ENCODE measurements at places on chromosomes 5 and 9.

GRCh38 chr9:112168197-112168596, 6.9 kb downstream of the SUSD1 start:
- no peak for DNase-seq

GRCh38 chr9:134406366-134407120, 80.3 kb downstream of the RXRA start:
- no peak for DNase-seq

GRCh38 chr9:94697972-94698581, 28.4 kb upstream of the AOPEP start:
- DNase-seq = no peak

DNA sequence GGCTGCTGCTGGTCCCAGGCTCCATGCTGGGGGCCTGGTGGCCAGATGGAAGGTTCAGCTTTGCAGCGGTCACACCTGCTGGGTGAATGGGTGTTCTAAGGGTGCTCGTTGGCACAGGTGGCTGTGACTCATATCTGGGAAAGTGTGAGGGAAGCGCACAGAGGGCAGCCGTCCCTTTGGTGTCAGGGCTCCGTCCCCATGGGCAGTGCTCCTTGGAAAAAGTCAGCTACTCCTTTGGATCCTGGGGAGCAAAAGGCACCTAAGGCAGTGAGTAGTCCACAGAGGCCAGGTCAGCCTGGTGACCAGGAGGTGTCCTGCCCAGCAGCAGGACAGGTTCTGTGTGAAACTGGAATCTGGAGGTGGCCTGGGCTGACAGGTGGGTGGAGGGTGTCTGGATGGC, 18.4 kb upstream of the GBGT1 start:
- DNase-seq = no peak

GRCh38 chr5:33227247-33227646, 213.5 kb upstream of the TARS1 start:
- no peak for DNase-seq

DNA sequence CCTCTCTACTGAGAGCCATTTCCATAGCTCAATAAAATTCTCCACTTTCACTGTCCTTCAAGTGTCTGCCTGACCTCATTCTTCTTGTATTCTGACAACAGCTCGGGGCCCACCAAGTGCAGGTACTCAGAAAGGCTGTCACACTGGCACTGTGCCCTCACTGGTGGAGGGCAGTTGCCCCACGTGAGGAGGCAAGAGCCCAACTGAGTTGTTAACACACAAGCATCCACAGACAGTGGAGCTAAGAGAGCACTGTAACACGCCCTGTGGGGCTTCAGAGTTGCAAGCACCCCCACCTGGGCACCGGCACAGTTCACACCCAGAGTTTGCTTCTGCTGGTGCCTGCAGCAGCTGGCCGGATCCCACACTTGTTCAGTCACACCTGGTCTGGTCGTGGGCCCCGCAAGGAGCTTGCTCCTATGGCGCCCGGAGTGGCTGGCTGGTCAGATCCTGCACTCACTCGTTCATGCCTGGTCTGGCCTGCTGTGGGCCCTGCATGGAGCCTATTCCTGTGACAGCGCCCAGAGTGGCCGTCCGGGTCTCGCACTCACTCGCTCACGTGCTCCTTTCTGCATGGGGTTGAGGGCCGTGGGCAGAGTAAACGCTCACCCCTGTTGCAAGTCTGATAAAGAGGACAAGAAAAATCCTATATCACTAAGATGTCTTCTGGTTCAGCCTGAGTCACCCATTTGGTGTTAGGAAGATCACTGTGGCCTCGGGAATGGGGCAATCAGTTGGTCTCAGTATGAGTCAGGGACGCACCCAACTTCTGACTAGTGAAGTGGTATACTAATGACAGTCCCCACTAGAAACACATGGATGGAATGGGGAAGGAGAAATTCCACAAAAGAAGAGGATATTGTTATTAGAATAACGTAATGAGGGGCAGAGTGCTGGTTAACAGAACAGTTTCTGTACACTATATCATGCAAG, 87.0 kb upstream of the CCNH start:
- DNase-seq = no peak

GRCh38 chr5:117473165-117473564, 898.5 kb upstream of the SEMA6A start:
- no peak for DNase-seq

DNA sequence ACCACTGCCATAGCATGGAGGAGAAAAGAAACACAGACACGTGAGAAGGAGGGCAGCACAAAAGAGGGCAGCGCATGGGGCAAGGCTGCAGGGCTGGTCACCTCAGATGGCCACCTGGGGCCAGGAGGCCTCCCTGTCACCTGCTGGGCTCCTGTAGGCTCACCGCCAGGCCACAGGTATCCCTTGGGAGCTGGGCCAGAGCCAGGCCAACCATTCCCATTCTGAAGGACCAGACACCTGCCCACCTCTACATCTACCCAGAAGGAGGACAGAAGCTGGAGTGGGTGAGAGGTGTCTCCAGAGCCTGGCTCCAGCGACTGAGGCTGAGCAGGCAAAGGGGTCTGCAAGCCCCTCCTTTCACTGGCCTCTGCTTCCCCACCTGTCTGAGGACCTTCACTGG, 103.1 kb downstream of the PAX5 start:
- no peak for DNase-seq

- no peak for DNase-seq
Observed at GRCh38 chr5:158133369-158133768, 274.4 kb upstream of the CLINT1 start.

- DNase-seq = no peak
Observed at GRCh38 chr9:121656941-121657470, 5.6 kb downstream of the DAB2IP start.

DNA sequence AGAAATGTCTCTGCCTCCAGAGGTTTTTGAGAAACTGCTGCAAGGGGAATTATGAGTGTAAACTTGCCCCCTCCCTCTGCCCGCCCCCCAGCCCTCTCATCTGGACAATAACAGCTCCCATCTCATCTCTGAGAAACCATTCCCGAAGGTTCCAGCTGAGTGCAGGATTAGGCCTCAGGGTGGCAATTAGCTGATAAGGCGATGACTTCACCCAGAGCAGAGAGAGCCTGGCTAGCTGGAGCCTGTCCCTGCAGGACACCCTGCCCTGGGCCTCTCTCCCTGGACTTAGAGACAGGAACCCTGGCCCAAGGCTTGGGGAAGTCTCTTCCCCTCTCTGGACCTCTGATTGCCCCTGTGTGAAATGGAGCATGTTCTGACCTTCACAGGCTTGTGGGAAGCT, 45.7 kb upstream of the HAND1 start:
- no peak for DNase-seq

Data from stimulated activated CD4-positive, alpha-beta T cell treated with anti-CD3 and anti-CD28 coated beads, Interleukin-1b, Interleukin-23, amount 100 ng/mL, for 1 hour (primary cell).